ENCODE measurements at places on chromosomes 3 and 15.
A peak's percentile ranks its signal among the peaks of the same experiment; 100 is the strongest.

GRCh38 chr3:197801891-197802778, 11.1 kb downstream of the LRCH3 start:
- DNase-seq = peak; percentile 69

GRCh38 chr3:50604628-50605588, 6.7 kb downstream of the CISH start:
- peak; percentile 18 for DNase-seq

DNA sequence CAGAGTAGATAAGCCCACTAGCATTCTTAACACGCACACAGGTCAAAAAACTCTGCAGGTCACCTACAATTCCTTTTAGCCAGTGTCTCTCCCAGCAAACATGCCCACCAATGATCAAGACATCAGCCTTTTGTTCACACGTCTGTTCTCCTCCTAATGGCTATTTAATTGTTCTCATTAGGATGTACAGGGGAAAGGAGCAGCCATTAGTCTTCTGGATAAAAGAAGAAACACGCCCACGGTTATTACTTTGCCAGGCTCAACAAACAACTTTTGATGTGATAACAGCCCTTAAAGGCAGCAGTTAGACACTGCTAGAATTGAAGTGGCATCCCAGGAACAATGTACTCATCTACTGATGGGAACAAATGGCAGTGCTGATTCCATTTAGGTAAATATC, 108.8 kb downstream of the NTRK3 start:
- DNase-seq = no peak

- no peak for DNase-seq
These were observed 923.6 kb downstream of the TUSC7 start for GRCh38 chr3:117633207-117633606.

- DNase-seq = no peak
These were observed 2.4 kb upstream of the SEC62 start for GRCh38 chr3:169964176-169964575.

DNA sequence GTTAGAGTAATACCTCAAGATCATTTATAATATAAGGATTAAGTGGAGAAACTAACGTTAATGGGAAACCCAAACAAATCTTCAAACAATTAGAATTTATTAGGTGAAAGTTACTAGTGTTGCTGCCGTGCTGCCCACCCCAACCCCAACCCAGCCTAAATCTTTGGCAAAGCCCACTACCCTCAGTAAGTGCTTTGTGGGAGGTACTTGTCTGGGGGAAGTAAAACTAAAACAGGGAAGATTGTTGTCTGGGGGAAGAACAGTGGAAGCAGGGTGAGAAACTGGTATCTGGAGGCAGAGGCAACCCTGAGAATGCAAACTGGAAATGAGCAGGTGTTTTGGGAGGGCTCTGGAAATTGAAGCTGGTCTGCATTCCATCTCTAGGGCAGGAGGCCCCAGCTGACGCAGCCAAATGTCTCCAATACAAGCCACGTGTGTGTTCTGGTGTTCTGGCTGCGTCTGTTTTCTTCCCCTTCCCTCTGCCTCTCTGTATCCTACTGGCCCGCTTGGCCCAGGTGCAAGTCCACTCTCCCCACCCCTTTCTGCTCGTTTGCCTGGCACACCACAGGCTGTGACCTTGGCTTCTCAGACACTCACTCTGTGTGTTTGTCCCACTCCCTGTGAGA, 32.7 kb downstream of the FEM1B start:
- no peak for DNase-seq

DNA sequence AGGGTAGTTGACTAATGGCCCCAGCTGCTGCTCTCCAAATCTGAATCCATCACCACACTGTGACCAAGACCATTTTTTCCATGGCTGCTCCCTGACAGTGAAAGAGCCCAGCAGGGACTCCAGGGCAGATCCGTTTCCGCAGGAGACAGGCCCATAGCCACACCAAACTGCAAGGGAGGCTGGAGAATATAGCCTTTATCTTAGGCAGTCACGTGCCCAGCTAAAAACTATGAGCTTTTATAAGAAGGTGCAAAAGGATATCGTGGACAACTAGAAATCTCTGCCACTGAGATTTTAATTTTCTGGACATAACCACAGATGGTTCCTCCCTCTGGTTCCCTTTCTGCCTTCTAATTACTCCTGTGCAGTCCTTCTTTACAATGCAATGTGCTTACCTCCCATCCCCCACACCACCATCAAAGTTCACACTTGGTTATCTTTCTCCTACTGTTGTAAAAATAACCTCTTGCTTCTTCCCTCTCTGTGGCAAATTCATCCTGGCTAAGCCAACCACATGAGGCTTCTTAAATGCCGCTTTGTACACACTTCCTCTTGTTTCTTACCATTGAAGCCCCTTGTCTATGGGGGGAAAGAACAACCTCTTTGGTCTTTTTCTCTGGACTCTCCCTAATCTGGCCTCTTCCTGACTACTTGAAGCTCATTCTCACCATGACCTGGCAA, 233.7 kb downstream of the SHQ1 start:
- peak; percentile 77 for DNase-seq

GRCh38 chr3:158210067-158210466, 100.2 kb downstream of the RSRC1 start:
- no peak for DNase-seq

DNA sequence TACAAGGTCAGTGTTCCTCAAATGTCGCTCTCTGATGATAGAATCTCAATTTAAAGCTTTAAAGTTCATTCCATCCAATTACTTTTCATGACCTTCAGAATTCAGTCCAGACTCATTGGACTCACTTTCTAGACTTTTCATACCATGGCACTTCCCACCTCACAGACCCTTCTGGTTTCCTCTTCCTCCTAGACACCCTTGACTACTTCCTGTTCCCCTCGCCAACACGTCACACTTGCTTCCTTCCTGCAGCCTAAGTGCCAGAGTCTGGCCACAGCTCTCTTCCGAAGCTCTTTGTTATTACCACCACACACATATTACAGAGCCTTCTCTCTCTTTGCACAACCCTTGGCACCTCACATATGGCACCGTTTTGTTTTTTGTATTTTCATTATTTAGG, 59.1 kb upstream of the UMPS start:
- DNase-seq = peak; percentile 20

- no peak for DNase-seq
These were observed 41.9 kb upstream of the UBP1 start for GRCh38 chr3:33482111-33482521.

DNA sequence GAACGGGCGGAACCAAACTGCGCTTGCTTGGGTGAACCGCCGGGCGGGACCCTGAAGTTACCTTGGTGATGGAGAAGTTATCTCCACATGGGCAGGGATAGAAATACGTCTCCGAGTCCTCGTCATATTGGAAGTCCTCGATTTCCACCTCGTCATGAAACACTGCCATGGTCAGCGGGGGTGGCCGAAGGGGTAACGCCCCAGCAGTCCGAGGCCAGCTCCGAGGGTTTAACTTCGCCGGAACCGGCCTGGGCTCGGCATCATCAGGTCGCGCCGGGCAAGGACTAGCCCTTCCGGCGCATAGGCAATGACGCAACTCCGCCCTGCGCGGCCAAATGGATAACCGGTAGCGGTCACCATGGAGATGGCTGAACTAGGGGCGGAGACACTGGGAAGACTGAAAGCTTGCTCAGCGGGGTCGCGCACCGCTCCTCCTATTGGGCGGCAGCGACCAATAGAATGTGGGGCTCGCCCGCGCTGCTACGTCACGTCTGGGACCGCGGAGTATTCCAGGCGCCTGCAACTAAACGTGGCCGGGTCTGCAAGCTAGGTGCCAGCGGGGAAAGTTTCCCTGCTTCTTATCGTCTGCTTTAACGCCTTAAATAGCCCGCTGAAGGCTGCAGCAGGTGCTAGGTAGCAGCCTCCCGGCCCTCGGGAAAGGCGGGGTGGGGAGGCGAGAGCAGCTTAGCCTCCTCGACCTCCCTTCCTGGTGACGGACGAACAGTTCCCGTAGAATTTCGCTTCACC, at the start of the genes DPH3 and OXNAD1:
TSS of gene DPH3 (minus strand) at position 236 of the 747 bp plus-strand sequence. CDS start at position 169, 67 bp downstream.
TSS of gene OXNAD1 (plus strand) at position 505 of the 747 bp plus-strand sequence. CDS start 5,741 bp downstream, outside the sequence.
- DNase-seq = peak; percentile 99

DNA sequence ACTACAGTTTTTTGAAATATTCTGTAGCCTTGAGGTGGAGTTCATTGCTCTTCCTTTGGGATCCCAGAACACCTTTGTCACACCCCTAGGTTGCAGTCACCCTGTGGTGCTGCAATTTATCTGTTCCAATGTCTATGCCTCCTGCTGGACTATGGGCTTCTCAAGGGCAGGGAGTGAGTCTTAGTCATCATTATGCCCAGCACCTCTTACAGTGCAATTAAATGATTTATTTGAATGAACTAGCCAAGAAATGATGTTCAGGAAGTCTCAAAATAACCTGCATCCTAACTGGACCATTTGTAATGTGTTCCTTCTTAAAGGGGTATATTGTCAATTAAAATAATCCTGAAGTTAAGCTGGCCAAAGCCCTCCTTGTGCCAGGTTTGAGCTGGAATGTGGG, 28.5 kb downstream of the SHC4 start:
- no peak for DNase-seq

- DNase-seq = no peak
These were observed 664.0 kb upstream of the ADAMTS9 start for GRCh38 chr3:65351753-65352152.

GRCh38 chr15:61807281-61807929, 252.8 kb downstream of the VPS13C start:
- no peak for DNase-seq

Measured in Kasumi-1 (cell line).